ENCODE measurements at places on chromosomes 3 and 15.

DNA sequence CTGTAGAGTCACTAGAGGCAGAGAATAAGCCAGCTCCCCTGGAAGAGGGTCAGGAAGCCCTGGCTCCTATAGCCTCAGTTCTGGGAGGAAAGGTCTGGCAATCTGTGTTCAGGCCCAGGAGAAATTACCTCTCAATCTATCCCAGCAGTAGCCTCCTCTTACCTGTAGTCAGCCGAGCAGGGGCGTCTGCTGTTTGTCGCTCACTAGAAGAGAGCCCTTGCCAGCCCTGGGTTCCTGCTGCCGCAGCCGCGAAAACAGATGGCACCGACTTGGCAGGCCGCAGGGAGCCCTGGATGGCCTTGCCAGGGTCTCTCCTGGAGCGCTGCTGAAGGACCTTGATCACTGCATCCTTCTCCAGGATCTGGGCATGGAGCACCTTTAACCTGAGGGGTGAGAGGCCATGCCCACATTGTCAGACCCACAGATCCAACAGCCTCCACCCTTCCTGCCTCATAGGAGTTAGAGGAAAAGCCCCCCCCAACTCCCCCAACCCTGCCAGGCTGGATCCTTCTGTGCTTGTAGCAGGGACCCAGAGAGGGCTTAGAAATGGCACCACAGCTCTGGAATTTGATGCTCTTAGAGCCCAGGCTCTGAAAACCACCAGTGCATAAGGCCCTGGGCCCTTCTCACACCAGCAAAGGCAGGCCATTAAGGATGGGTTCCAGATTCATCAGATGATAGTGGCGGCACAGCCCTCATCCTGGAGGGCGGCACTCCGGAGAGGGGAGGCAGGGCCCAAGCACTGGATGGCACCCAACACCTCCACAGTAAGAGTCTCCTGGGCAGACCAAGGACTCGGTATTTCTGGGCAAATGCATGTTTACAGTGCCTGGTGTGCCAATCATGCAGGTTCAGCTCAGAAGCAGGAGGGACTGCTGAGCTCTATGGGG is 14.9 kb downstream of the AMOTL2 start:
- no peak for DNase-seq

GRCh38 chr15:52255008-52255407 is 40.6 kb downstream of the MYO5C start:
- DNase-seq = no peak

DNA sequence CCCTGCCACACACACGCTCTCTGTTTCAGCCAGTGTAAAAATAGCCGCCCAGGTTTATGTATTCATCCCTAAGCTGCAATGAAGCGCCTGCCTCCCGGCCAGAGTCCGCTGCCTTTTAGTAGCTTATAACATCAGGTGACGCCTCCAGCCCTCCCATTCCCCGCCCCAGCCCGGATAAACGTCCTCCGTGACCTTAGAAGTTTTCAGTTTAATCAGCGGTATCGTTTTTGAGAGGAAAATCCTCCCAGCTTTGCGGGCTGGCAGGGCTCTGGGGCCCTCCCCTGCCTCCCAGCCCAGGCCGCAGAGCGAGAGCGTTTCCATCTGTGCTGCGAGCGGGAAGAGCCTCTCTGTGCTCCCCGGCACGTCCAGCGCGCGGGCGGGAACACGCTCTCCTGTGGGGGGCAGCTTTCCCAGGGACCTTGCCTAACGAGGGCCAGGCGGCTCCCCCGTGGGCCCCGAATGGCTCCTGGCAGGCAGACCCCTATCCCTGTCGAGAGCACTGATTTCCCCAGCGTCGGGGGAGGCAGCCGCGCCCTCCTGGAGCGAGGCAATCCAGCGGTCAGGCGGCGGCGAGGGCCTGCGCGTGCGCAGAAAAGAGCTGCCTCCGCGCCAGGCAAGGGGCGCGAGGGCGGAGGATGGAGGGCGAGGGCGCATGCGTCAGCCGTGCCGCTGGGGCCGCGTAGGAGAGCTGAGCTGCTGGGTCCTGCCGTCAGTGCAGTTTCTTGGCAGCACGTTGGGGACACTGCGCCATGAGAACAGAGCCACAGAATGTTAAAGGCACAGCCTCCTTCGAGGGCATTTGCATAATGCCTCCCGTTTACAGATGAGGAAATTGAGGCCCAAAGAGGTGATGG is 71.1 kb downstream of the CCNL1 start:
- DNase-seq = no peak

GRCh38 chr15:57237301-57237642 is 139.0 kb upstream of the CGNL1 start:
- no peak for DNase-seq

DNA sequence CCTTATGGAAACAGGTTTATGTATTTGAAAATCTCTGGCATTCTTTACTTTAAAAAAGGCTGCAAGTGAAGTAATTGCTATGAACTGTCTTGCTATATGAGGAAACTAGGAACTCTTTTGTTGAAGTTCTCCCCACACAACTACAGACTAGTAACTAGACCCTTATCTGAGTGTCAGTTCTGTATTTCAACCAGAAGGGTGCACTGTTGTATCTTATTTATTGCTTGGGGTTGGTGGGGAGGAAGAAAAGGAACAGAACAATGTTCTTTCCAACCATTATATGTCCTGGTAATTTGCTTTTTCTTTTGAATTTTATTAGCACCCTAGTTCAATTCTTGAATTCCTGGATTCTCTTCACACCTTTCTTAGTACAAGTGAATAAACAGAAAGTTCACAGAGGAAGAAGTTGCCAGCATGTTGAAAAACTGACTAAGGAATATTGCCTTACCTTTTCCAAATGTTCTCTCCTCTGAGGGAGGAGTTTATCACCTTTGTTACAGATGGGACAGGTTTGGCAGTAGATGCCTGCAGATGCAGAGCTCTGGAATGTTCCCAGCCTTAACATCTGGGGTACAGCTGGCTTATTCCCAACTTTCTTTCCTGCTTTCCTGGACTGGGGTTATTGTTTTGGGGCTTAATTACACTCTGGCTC is 162.4 kb upstream of the CFAP20DC start:
- no peak for DNase-seq

DNA sequence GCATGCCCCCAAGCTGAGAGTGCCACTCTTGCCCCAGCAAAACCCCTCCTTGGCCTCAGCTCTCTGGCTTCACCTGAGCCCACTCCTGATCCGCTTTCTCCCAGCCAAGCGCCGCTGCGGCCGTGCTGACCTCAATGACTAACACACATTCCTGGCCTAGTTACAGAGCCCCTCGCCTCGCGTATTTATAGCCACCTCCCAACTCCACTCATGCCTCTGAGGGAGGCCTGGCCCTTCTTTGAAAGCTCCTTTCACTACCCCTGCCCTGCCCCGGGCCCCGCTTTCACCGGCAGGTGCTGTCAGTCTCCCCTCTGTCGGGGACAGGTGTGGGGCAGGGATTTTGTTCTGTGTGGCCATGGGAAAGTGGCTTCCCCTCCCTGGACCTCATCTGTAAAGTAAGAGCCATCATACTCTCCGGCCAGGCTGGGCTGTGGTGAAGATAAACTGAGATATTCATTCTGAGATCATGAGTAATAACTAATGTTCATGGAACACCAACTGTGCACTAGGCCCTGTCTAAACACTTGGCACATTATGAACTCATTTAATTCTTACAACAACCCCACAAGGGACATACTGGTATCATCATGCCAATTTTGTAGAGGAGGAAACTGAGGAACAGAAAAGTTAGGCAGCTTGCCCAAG is 13.2 kb upstream of the ATP2B2 start:
- no peak for DNase-seq

DNA sequence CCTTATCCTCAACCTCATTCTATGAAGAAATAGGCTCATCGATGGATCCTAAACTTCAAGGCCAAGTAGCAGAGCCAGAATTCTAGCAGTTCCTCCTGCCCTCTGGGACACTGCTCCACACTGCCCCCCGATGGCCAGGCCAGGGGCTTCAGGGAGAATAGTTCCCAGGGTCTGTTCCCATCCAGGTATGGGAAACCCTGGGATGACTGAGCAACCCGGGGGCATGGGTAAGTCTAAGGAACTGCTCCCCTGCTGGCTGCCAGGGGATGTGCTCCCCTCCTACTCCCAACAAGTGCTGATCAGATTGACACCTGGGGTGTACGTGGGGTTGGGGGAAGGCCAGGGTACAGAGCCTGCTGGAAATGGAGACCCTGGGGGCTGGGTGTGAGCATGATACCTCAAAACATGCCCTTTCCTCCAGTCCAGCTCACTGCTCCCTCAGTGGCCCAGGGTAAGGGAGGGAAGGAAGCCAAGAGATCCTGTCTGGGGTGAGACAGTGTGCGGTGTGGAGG is 7.6 kb downstream of the ULK3 start:
- no peak for DNase-seq

GRCh38 chr3:148367756-148368155 is 329.9 kb upstream of the AGTR1 start:
- no peak for DNase-seq

- no peak for DNase-seq
Observed at GRCh38 chr3:130699765-130700164, 46.9 kb downstream of the PIK3R4 start.

- DNase-seq = no peak
Observed at GRCh38 chr3:193821151-193821668, 228.2 kb downstream of the OPA1 start.

DNA sequence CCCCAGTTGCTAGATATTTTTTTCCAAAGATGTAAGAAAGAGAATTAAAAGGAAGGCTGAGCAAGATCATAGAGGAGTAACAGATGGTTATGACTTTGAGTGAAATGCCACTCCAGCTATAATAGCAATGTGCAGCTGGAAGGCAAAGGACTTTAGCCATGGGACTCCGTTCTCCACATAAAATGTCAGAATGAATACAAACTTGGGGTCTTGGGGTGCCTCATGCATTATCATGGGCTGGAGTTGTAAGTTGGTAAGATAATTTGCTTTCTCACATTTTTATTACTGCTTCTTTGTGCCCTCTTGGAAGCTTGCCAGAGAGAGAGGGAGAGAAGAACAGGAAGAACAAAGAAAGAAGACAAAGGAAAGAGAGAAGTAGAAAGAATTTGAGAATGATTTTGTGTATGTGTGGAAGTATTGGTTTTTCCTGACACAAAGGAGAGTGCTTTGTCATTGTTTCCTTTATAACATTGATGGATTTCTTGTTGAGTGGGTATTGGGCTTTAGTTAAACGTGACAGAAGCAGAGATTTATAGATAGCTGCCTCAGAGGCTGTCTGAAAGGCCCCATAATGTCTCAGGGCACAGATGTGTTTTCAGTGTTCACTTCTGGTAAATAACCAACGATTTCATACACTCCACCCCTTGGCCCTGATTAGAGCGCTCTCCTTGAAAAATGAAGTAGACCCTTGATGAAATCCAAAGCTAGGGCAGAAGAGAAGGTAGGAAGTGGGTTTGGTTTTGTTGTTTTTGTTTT is 715.3 kb downstream of the NR2F2 start:
- DNase-seq = no peak

- DNase-seq = no peak
Observed at GRCh38 chr3:182142928-182143327, 431.2 kb downstream of the SOX2 start.

DNA sequence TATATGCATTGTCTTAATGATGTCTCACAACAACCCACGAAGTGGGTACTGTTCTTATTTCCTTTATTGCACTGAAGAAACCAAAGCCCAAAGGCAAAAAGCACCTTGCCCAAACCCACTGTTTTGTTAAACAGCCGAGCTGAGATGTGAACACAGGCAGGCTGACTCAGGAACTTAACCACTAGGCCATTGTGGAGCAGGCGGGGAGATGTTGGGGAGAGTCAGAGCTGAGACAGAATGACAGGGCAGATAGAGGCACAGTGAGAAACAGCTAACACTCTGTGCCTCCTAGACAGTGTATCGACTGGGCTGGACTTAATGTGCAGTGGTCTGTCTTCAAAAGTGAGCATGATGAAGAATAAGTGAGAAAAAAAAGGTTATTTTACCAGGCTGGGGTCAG is 56.5 kb downstream of the RPLP1 start:
- DNase-seq = no peak

DNA sequence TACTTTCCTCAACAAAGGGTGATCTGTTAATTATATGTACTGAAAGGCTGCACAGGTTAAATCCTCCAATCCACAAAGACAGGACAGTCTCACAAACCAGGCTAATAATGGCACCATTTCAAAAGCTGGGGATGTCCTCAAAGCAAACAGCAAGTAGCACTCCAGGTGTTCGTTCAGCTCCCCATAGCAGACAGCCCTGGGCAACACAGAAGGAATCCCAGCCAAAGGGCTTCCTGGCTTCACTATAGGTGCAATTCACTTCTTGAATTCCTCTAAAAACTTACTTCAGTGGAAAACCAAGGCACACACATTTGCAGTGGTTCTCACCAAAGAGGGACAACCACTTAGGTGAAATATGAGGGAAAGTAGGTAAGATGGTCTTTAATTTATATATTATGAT is 166.7 kb downstream of the CTNNB1 start:
- no peak for DNase-seq

DNA sequence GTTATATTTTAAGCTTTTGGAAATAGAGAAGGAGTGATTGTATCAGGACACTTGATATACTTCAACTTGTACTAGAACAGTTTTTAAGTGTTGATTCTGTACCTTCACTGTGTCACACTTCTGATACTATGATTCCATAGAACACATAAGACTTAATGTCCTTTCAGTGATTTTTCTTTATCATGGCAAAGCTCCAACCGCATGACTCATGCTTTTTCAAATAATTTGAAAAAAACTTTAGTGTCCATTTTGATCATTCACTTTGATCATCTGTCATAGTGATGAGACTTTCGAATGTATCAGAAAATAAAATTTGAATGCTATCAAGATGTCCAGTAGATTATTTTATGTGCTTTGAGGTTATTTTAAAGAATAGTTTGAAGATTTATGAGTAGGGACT is 32.0 kb downstream of the AP4E1 start:
- DNase-seq = no peak

GRCh38 chr3:31993843-31994242 is 12.3 kb downstream of the ZNF860 start:
- no peak for DNase-seq

GRCh38 chr15:67181221-67181639 is 73.2 kb downstream of the AAGAB start:
- DNase-seq = no peak

DNA sequence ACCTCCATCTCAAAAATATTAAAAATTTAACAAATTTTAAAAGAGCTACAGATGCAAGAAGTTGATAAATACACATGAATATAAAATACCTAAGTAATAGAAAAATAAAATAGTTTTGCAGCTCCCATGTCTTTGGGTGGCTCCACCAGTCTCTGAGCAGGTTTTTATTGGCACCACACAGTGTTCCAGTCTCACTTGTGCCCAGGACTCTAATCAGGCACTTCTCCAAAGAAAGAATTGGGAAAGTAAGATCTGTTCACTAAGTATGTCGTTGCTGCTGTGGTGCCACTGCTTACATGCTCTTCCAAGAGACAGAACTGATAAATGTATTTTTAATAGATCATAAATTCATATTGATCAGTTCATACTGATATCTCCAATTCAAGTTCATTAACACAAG is 92.5 kb upstream of the ABI3BP start:
- DNase-seq = no peak

- DNase-seq = no peak
Observed at GRCh38 chr3:174099724-174100123, 702.2 kb downstream of the NLGN1 start.

DNA sequence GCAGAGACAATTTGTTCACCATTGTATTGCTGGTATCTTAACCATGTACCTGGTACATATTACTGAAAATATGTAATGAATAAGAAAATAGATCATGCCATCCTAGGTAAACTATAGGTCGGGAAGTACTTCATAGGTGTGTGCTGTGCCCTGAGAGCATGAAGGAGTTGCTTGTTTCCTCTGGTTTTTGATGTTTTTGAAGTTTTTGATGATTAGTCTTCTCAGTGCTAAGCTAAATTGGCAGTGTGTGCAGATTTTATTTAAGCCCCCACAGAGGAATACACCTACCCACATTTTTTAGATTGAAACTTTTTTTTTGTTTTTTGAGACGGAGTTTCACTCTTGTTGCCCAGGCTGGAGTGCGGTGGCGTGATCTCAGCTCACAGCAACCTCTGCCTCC is 16.6 kb downstream of the HMG20A start:
- no peak for DNase-seq

Measured in hippocampal formation (tissue), 2 donors.